ENCODE measurements at places on chromosomes 2 and 18.

GRCh38 chr18:4851301-4851976 is 345.6 kb downstream of the AKAIN1 start:
- no peak for DNase-seq

- DNase-seq = no peak
Measured at GRCh38 chr2:151669585-151670081, 64.6 kb downstream of the NEB start.

- DNase-seq = no peak
Measured at GRCh38 chr2:524442-524841, 152.8 kb downstream of the TMEM18 start.

- DNase-seq = no peak
Measured at GRCh38 chr2:148957023-148957422, 81.5 kb upstream of the LYPD6B start.

DNA sequence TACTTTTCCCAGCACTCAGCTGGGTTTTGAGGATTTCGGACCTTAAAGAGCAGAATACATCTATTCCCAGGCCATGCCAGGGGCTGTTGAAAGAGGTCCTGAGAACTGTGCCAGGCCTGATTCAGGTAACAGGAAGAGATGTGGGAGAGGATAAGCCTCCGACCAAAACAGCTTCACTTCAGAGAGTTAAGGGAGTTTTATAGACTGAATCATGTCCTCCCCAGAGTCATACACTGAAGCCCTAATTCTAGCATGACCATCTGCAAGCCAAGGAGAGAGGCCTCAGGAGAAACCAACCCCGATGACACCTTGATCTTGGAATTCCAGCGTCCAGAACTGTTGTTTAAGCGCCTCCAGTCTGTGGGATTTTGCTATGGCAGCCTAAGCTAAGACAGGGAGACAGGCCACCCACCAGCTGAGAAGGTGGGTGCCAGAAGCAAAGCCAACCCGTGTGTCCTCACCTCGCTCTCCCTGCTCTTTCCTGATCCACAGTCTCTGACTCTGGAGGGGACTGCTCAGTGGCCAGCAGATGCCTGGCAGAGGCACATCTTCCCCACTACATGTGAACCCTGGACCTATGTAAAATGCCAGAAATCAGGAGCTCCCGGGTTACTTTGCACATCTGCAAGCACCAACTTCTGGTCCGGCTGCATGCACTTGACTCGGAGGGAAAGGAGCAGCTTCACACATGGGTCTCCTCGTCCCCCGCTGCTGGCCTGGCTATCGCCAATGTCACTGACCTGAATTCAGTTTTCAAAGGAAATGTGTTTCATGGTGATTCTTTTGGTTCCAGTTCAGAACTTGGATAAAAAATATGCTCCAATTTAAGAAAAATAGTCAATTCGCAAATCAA is 116.8 kb upstream of the EPC2 start:
- DNase-seq = no peak

- no peak for DNase-seq
Measured at GRCh38 chr2:55156326-55156725, 75.8 kb downstream of the CLHC1 start.

DNA sequence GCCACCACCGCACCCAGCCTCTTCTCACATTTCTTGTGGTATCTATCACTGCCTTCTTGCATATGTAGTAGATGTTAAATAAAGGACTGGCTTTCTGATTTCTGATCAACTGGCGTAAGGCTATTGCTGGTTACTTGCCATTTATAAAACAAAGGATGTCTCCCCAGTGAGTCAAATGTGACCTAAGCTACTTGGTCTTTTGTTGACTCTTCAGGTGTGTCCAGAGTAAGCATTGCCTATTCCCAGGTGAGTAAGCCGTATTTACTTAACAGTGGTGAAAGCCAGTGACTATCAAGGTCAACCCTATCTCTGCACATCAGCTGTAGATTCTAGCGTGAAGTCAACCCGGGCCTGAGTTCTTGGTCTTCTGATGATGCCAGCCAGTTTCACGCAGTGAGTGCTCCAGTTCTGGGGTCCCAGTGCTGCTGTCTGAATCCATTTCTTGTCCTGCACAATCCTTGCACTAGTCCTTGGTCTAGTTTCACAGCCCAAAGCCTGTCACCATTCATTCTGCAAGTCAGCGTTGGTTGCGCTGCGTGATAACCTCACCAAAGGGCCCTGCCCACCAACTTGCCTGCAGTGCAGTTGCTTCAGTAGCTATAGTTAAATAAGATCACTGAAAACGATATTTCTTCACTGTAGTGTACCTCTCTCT is 120.2 kb downstream of the GBX2 start:
- DNase-seq = no peak

GRCh38 chr18:50113726-50114125 is 81.2 kb downstream of the MYO5B start:
- no peak for DNase-seq

GRCh38 chr18:78769502-78770105 is 210.0 kb upstream of the SALL3 start:
- no peak for DNase-seq

GRCh38 chr2:224890372-224890771 is 151.9 kb downstream of the DOCK10 start:
- DNase-seq = no peak

- no peak for DNase-seq
Measured at GRCh38 chr2:8427211-8427610, 254.6 kb upstream of the ID2 start.

GRCh38 chr18:62545098-62545497 is 22.3 kb downstream of the ZCCHC2 start:
- DNase-seq = no peak

GRCh38 chr2:43278564-43279220 is 52.3 kb upstream of the ZFP36L2 start:
- no peak for DNase-seq

- DNase-seq = no peak
Measured at GRCh38 chr18:11309172-11309571, 159.8 kb upstream of the PIEZO2 start.

DNA sequence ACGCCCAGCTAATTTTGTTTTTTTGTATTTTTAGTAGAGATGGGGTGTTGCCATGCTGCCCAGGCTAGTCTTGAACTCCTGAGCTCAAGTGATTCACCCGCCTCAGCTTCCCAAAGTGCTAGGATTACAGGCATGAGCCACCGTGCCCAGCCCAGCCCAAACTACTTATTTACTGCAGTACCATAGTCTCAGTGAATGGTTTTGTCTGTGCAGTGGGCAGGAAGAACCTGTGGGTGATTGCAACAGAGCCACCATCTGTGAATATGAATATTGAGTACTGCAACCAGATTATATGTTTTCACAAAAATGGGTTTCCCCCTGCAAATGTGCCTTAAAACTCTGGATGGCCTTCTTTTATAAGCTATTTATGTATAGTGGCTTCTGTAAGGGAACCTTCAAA is 9.1 kb downstream of the MPPE1 start:
- no peak for DNase-seq

- DNase-seq = no peak
Measured at GRCh38 chr2:129240061-129240460, 739.4 kb upstream of the RAB6C start.

GRCh38 chr2:15654727-15655073 is 63.0 kb downstream of the DDX1 start:
- no peak for DNase-seq

GRCh38 chr2:47300081-47300480 is 102.9 kb upstream of the MSH2 start:
- DNase-seq = no peak

- no peak for DNase-seq
Measured at GRCh38 chr2:230097841-230098240, 29.1 kb upstream of the SLC16A14 start.

DNA sequence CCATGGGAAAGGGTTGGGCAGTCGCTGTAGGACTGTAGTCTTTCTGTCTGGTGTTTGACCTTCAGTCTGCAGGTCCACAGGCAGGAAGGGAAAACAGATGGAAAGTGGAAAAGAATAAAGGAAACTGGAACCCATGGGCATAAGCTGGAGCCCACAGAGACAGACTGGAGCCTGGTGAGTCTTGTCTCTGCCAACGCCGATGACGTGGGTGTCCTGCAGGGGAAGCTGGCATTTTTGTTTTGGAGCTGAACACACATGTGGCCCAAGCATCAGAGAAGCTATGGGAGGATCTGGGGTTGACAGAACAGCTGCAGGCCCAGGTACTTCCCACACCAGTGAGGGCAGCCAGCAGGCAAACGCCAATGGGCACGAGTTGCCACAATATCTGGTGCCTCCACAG is 28.2 kb upstream of the SOCS6 start:
- DNase-seq = no peak

DNA sequence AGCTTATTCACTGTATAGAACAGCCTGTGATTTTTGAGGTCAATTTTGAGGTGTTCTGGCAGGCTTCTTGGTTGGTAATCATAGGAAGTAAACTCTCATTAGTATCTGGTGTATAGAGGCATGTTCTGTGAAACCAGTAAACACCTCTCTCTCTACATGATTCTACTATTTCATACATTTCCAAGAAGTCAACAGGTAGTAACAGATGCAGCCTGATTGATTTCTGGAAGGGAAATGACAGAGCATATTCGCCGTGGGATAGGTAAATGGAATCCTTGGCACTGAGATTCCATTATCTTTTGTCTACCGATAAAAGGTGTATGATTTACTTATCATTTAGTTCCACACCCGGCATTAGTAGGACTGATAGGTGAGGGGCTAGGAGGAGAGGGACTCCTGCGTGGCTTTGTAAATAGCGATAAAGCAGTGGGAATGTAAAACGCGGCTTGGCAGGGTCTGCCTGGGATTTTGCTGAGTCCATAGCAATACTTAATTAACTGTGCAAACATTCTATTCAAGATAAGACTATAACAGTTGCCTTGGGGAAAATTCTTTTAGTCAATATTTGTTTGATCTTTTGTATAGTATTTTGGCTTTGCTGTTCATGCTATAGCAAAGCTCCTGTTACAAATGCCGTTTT is 32.3 kb downstream of the LYPD6B start:
- DNase-seq = no peak

DNA sequence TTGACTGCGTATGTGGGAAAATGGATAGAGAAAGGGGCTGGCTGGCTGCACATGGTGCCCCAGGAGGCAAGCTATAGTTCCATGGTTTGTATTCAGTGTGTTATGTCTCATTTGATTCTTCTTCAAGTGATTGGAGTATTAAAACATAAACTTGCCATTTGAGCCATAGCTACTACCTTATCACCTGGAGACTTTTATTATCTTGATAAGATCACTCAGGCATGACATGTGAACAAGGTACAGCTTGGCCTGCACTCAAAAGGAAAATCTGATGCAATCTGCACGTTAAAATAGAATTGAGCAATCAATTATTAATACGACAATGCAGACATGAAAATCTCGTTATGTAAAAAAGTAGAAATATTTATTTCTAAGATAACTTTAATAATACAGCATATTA is 116.9 kb downstream of the RND3 start:
- no peak for DNase-seq

- DNase-seq = no peak
Measured at GRCh38 chr2:142981756-142982155, 104.3 kb downstream of the KYNU start.

- no peak for DNase-seq
Measured at GRCh38 chr2:216715402-216715974, 20.1 kb upstream of the IGFBP5 start.

DNA sequence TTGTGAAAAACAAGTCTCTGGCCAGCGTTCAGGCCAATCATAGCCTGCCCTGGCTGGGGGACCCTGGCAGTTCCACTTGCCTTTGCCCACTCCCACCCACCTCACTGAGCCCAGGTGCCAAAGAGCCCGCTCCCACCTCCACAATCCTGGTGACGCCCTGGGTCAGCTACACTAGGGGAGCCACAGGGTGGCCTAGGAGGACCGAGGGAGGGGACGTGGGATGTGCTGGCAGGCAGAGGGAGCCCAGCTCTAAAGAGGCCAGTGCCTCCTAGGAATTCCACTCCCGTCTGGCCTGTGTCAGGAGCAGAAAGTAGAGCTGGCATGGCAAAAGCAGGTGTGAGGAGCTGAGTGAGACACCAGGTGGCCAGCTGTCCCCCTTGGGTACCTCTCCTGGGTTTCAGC is 49.3 kb downstream of the TNS1 start:
- DNase-seq = no peak

DNA sequence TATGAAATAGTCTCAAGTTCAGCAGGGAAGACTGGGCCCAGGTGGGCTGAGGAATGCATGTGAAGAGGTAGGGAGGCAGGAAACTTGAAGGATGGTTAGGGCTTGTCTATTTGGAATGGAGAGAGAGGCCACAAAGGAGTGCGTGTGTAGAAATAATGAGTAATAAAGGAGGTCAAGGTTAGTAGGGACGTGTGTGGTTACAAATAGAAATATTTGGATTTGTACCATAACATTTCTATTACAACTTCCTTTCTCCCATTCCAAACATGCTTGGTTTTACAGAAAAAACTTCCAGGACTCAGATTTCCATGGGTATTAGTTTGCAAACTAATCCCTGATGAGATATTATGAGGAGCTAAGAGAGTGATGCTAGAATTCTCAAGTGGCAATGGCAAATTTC is 280.6 kb downstream of the NCKAP5 start:
- DNase-seq = no peak

DNA sequence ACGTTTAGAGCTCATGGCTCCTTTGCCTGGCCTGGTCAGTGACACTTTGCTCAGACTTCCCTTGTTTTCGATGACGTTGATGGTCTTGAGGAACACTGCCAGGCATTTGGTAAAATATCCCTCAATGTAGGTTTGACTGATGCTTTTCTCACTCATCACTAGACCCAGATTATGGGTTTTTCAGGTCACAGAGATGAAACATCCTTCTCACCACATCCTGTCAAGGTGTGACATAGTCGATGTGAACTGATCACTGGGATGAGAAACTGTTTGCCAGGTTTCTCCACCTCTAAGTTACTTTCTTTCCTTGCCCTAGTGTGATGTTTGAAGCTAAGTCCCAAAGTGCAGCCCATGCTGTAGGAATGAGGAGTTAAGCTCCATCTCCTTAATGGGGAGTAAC is 81.5 kb downstream of the AFF3 start:
- DNase-seq = no peak

- no peak for DNase-seq
Measured at GRCh38 chr2:157182834-157183396, 74.6 kb upstream of the GALNT5 start.

- peak; percentile 51 for DNase-seq
Measured at GRCh38 chr2:121019071-121019470, 265.9 kb downstream of the TFCP2L1 start.

GRCh38 chr2:207764096-207764630 is 5.5 kb downstream of the FZD5 start:
- no peak for DNase-seq

DNA sequence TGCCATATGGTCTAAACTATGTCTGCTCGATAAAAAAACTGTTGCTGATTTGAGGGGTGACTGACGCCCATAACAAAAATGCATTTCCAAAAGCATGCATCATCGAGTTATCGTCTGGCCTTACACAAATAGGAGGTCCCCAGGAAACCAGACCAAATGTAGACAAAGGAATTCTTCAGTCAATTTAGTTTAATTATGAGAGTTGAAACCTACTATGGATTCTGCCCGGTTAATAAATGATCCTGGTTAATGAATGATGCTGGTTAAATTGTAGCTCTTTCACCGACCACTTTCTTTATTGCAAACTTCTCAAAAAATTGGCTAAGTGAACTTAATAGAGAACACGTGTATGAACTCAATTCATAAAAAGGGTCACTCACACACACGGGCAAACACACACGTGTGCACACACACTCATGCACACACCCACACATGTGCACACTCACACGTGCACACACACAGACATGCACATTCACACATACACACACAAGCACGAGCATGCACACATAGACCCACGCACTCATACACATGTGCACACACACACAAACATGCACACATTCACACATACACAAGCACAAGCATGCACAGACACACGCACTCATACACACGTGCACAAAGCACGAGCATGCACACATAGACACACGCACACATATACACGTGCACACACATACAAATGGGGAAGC is 59.0 kb upstream of the SALL3 start:
- DNase-seq = no peak

Measured in type B pancreatic cell (in vitro differentiated cells).